Foreskin keratinocyte (primary cell): ENCODE measurements at places on chromosomes 1 and 21. TPM values are rescaled to one million over a fixed set of nuclear protein-coding genes. Genes with fewer than 3 reads are reported as not detected.

The CBR1 gene
- polyA plus RNA-seq, result 131 and 132 TPM in 2 replicates

The RIMKLA gene
- polyA plus RNA-seq, result not detected in 2 replicates

DNA sequence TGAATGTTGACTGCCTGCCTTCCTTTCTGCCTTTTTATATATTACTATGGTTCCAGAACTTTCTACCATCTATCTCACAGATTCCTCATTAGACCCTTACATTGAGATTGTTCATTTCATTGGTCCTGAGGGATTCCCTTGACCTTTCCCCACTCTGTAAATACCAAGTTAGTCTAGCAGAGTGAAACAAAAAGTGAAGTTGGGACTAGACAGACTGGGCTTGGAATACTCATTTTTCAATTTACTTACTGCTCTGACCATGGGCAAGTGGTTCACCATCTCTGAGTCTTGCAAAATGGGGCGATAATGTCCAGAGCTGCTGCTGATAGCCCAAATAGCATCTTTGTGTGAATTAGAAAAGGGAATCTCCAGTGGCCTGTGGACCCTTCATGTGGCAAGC is 38.8 kb downstream of the XCL2 start:
- no peak for DNase-seq

DNA sequence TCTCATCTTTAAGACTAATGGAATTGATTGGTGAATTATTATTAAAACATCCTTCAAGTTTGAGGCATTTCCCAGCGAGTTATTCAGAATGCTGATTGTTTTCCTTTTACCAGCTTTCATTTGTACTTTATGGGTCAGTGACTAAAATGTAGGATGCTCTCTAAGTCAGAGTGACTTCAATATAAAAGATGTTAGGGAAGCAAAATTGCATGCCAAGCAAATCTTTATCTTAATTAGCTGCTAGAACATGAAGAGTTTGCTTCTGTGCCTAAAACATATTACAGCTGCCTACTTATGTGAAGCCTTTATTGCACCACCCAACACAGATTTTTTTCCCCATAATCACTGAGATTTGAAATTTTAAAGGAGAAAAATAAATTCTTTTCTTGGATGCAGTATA is 79.8 kb upstream of the CYYR1 start:
- no peak for DNase-seq

The ESRRG gene
- 0.01 and 0.02 TPM in 2 replicates for polyA plus RNA-seq

The ADSS2 gene
- 19.3 and 25.0 TPM in 2 replicates for polyA plus RNA-seq

DNA sequence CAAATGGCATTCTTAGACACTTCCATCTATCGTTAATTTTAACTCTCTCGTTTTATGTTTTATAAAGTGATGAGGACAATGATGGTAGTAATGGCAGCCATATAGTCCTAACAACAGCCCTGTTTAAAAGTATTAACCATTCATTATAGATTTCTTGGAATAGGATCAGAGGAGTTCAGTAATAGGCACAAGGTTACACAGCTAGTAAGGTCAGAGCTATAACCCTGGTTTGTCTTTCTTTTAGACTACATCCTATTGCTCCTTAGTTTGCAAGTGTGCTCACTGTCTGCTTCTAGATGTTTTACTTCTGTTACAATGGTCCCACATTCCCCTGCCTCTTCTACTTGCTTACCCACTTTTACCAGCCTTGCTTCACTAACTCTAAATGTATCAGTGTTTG is 50.9 kb downstream of the TLCD4 start:
- no peak for DNase-seq

GRCh38 chr1:219549215-219549614 is 63.7 kb downstream of the ZC3H11B start:
- DNase-seq, result no peak

The IQGAP3 gene
- 7.8 and 11.3 TPM in 2 replicates for polyA plus RNA-seq
